ENCODE measurements at places on chromosomes 5 and 9.
A peak's percentile ranks its signal among the peaks of the same experiment; 100 is the strongest.

GRCh38 chr5:116242343-116242742 is 157.5 kb downstream of the COMMD10 start:
- no peak for DNase-seq

DNA sequence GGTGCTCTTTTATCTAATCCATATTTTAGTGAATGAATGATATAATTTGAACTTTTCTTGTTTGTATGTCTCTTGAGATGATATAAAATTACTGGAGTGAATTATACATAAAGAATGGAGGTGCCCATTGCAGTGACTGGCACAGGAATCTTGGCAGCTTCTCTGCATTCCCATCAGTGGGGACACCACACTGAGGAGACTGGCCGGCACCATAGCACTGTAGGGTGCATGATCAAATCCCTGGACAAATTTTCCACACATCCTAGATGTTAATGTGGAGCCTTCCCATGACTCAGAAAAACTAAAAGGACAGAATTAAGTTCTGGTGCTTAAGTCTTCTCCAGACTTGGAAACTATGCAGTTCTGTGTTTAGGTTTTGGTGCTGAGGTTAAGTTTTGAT is 124.1 kb downstream of the CEP120 start:
- DNase-seq, result no peak

DNA sequence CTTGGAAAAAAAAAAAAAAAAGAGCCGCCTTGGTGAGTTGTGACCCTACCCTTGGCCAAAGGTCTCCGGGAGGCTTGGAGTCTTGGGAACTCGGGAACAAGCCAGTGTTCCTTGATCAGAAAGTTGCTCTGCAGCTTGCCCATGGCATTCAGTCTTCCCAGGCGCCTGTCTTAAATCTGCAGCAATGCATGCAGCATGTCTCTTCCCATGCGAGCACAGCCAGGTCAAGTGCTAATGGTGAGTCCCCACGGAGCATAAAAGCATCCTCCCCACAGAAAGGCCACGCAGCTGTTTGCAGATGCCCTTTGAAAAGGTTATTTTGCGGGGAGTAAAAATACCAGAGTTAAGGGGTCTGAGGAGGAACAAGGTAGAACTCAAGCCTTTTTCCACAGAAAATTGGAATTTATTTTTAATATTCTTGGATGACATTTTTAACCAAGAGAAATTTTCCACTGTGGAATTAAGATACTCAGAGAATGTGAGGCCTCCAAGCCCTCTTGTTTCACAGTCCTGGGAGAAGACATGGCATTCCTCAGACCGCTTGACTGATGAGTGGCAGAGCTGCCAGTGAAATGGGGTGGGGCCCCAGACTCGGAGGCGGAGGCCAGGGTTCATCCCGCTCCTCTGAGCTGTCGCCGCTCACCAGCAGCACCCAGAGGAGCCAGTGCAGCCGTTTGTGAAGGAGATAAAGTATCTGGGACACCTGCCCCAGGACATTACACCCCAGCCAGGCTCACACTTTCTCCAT is 81.6 kb downstream of the CYFIP2 start:
- DNase-seq, result no peak

- DNase-seq, result no peak
Observed at GRCh38 chr9:131815970-131816873, 76.3 kb upstream of the RAPGEF1 start.

DNA sequence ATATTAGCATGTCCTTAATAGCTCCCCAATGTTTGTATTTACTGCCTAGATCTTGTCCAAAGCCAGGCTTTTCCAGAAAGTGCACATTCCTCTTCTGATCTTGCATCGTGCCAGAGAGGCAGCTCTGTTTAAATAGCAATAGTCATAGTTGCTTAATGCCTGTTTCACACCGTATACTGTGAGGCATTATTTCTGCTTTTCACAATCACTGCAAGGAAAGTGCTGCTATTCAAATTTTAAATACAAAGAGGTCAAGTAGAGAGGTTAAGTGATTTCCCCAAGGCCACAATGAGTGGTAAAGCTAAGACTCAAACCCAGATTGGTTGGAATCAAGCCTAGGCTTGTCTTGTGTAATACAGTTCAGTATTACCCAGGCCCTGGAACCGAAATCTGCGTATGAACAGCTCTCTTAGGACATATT is 153.6 kb downstream of the SNX18 start:
- no peak for DNase-seq

DNA sequence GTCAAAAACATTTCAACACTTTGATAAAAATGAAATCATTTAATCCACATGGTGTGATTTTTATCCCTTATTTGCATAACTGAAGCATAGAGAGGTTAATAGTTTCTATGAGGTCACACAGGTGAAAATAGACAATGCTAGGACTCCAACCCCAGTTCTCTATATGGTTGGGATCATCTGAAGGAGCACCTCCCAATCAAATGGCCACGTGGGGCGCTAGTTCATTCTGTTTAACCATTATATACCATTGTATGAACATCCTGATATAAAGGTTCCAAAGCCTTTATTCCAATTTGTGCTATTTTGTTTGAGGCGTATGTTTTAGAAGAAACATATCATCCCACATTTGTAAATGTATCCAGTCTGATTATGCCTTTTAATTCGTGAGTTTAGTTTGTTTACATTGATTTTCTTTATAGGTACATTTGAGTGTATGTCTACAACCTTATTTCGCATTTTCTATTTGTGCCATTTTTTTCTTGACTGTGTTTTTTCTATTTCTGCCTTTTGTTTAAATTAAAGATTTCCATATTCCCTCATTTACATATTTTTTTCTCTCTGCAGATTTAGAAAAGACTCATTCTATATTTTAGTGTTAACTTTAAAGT is 1092.0 kb downstream of the MAT2B start:
- DNase-seq, result peak; percentile 23

- no peak for DNase-seq
Observed at GRCh38 chr5:1552521-1553255, 28.9 kb upstream of the LPCAT1 start.

DNA sequence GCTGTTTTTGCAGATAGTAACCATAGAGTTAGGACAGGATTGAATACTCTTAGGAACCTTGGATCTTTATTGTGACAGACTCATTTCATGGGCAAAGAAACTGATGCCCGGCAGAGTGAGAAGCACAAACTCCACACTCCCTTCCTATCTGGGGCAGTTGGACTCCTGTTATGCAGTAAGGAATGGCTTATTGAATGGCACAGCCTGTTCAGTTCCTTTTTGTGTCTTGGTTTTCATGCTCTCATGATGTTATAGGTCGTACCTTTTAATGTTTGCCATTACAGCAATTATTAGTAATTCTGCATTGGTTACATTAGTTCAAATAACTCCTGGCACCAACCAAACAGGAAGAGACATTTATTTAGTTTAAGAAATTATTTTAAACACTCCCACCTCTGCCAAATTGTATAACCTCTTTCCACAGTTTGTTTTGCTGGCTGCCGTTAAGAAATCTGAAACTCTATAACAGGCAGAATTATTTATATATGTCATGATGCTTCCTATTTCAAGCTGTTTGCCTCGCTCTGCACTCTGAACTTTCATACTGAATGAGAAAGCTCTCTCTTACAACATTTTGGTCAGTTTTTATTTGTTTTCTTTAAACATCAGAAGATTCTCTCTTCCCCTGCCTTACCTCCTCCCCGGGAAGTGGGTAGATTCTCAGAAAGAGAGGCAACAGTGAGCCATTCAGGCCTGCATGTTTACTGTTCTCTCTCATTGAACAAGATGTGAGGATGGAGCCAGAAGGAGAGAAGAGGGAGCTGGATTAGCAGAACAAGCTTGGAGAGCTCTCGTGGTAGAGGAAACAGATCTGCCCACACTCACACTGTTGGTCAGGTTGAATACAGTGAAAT is 144.4 kb downstream of the ARHGEF28 start:
- no peak for DNase-seq

DNA sequence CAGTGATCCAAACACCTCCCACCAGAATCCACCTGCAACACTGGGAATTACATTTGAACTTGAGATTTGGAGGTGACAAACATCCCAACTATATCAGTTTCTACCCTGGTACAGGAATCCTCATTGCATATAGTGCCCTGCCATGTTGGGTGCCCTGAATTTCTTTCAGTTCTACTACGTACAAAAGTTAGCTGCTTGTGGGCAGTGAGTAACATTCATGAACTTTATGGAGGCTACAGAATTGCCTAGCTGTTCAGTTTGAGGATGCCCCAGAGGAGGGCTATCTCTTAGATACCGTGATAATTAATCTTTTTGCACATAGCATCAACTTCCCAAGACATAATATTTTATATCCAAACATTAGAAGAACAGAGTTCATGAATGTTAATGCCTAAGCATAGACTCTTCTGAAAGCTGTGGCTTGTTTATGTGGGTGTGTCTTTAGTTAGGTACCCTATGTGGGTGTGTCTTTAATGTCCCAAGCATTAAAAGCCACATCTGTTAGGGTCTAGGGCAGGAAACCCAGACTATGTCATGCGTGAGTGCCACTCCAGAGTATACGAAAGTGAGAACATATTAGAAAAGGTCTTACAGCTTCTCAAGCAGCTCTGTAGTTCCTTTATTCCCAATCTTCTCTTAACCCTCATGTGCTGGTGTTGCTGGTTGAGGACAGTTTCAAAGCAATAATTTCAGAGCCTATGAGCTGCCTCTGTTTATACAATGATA is 47.0 kb upstream of the CHD1 start:
- DNase-seq, result no peak
